Cortex of kidney (tissue), 1 donor: ENCODE measurements at places on chromosomes 11 and 22.

- no peak for DNase-seq
These were observed at the start of gene ZC3H7B for GRCh38 chr22:41301085-41302020. ZC3H7B (plus strand) TSS chr22:41301525; CDS start chr22:41320661, 19,136 bp downstream.

DNA sequence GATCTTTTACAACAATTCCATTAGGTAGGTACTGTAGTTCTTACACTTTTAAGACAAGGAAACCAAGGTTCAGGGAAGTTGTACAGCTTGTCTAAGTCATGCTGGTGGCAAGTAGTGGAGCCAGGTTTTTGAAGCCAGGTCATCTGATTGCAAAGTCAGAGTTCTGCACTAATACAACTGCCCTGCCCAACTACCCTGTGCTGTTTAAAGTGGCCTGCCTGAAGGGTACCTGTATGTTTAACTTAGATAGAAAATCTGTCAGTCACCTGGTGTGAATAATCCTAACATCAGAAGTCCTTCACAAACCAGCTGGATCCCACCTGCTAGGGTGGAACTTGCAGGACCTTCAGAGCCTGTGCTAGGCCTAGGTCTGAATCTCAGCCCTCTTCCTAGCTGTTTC lies 44.2 kb downstream of the ARFGAP2 start:
- DNase-seq, result no peak

GRCh38 chr11:45860764-45861510 lies 13.7 kb downstream of the CRY2 start:
- no peak for DNase-seq

DNA sequence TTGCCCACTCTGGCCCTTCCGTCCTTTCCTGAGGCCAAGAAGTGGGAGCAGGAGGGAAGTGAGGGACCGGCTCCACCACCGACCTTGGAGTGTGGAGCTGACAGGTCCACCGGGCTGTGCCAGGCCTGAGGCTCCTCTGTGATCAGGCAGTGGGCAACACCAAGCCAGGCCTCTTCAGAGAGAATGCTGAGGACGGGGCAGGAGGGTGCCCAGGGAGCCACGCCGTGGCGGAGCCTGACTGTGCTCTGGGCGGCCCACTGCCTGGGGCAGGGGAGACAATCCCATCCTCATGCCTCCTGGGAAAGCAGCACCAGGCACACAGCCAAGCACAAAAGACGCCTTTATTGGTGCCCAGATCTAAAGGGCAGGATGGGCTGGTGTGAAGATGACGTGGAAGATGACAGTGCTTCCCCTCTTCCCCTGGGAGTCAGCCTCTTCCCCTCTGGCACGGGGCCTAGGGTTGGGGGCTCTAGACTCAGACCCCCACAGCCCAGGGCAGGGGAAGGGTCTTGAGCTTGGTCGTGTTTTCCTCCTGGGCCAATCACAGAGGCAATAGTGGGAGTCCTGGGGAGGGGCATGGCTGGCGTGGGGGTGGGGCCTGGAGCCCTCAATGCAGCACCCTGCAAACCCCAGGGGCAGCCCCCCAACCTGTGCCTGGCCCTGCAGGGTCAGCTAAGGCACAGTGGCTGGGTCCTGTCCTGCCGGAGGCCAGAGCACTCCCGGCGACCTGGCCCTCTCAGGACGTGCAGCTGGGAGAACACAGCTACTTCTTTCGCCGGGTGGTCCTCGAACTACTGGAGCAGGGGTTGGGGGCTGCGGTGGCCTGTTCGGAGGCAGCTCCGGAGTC lies 4.7 kb downstream of the LMF2 start:
- DNase-seq, result no peak

DNA sequence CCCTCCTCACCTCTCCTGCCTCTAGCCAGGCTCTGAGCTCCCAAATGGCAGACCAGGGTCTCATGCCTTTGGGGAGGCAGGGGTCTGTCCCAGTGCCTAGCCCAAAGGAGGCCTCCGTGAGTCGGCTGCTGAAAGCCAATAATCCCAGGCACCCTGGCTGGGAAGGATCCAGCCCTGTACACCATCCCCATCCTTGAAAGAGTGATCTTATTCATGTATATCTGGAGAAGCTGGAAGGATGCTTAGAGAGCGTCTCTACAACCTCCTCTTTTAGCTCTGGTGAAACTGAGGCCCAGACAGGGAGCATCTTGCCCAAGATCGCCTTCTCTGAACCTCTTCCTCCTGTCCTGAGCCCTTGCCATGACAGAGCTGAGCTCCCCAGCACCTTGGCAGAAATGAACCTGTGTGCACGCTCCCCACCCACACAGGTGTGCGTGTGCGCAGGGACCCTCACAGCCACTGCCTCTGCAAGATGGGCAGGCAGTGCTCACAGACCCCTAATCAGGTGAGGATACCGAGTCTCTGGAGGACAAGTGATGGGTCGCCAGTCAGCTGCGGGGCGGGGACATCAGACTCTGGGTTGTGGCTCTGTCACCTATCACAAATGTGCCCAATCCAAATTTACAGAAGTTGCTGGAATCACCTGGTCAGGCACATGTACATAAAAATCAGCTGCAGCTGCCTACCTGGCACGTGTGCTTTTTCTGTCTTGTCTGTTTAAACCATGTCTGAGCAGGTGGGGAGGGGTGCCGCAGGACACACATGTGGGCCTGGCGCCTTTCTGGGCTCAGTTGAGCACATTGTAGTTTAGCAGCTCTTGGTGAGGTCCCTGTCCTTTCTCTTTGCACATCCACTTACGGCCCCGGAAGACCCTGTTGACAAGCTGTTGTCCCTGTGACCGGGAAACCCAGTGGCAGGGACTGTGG lies 49.3 kb upstream of the WNT7B start:
- no peak for DNase-seq

DNA sequence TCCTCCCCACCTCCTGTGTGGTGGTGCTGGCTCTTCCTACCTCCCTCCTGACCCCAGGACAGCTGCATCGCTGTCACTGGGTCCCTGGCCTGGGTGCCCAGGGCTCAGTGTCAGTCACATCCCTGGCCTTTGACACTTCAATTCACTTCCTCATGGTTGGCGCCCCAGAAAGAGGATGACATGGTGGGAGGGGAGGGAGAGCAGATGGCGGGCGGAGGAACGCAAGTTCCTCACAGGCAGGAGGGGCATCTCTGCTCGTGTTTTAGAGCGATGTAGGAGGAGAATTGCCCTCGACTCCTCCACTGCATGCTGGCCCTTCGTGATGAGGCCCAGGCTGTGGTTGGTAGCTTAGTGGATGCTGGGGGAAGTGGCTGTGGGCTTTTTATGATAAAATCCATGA lies 35.1 kb upstream of the KRTAP5-7 start:
- no peak for DNase-seq

- no peak for DNase-seq
These were observed 54.3 kb downstream of the DDI1 start for GRCh38 chr11:104090767-104091166.
